ENCODE measurements at places on chromosomes 4 and X.

DNA sequence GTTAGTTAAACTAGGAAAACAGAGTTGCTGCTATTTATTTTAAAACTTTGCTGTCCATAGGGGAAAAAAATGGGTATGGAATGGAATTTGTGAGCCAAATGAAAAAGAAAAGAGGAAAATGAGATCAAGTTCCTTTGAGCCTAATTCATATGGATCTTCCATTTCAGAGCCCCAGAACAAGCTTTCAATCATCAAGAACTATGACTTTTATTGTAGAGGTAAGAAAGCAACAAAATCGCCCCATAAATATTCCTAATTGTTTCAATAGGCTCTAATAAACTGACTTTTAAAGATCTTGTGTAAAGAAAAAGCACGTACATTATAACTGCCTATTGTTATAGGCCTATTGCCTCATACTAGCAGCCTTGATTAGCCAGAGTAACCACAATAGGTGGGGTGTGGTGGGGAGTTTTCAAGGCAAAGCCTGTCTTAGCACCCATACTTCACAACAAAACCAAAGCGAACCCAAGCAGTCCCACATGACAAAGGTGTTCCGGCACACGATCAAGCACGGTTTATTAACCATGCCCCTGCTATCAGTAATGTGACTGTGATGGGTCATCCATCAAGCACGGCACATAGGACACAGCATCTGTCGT, 44.4 kb downstream of the RBM47 start:
- no peak for DNase-seq

DNA sequence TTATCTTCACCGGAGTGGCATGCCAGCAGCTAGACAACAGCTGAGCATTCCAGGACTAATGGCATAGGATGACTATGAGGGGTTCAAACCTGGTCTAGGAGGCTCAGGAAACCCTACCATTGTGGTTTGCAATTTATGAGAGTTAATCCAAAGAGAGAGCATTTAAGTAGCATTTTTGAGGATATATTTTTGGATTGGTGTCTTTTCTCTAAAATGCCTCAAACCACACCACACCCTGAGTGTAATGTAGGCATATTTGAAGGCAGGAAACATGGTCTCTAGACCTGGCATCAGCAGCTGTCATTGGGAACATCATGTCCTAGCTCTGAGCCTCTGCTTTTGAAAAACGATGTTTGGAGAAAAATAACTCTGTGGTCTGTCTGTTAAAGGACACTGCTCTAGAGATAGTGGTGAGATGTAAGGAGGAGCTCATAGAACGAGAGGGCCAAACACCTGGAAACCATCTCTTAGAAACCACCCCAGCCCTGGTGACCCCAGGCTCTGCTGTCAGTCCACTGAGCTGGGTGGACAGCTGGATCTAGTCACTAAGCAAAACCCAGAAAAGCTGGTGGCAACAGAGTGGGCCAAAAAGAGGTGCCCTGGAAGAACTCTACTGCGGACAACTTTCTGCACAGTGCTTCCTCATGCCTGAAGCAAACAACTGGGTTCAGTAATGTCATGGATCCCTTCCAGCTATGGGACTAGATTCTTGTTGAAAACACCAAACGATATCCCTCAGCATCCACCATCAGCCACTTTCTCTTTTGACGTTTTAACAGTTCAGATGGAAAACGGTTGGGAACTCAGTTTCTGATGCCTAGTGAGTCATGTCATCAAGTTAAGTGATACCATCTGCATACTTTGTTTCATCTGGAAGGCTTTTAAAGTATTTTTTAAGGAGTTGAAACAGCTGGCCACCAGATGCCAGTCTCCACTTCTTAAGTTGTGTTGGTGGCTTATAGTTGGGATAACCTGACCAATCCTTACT, 100.2 kb upstream of the C1QTNF7 start:
- no peak for DNase-seq

DNA sequence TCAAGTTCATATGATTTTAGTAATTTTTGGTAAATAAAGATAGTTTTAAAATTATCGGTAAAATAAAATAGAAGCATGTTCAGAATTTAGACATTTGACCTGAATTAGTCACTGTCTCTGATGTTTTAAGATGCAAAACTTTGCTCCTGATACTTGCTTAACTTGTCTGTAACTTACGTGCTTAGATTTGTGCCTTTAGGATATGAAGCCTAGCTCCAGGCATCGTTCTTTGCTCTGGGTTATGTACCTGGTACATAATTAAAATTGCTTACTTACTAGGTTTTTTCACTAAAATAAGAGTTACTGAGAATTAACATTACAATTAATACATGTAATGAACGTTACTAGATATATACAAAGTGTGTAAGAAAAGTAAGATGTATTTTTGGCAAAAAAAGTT, 24.9 kb upstream of the AADAT start:
- no peak for DNase-seq

DNA sequence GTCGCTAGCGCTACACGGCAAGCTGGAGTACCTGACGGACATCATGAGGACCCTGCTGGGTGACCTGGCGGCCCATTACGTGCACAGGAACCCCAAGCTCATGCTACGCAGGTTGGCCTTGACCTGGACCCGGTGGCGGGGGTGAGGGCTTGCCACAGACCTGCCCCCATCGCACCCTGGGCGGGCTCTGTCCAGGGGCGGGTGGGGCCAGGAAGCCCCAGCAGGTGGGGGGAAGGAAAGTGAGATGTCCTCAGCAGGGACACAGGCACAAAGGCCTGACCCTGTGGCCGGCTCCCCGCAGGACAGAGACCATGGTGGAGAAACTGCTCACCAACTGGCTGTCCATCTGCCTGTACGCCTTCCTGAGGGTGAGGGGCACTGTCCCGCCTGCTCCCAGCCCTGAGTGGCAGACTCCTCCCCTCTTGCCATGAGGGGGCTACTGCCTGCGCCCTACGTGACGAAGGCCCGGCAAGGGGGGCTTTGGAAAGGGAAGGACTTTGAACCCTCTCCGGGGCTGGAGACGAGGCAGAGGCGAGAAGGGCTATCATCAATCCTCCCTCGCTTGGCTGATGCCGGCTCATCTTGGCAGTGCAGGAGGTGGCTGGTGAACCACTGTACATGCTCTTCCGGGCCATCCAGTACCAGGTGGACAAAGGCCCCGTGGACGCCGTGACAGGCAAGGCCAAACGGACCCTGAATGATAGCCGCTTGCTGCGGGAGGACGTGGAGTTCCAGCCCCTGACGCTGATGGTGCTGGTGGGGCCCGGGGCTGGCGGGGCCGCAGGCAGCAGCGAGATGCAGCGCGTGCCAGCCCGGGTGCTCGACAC, 5.3 kb upstream of the SRPK3 start:
- no peak for DNase-seq

Measured in midbrain (tissue), 1 donor.